ENCODE measurements at places on chromosomes 12 and 14. TPM values are rescaled to one million over a fixed set of nuclear protein-coding genes. Genes with fewer than 3 reads are reported as not detected.

KRT2 gene
- 3.6 TPM for total RNA-seq

C12orf54 gene
- total RNA-seq, result 0.19 TPM

PTPRR gene
- 0.38 TPM for total RNA-seq

HOXC12 gene
- 0.05 TPM for total RNA-seq

KLHL33 gene
- total RNA-seq, result 0.80 TPM

AICDA gene
- total RNA-seq, result 0.42 TPM

TTC6 gene
- under 0.01 TPM for total RNA-seq

VWF gene
- 6.7 TPM for total RNA-seq

LAG3 gene
- 1.5 TPM for total RNA-seq

Data from thymus (tissue), 14 donors.